Stimulated activated CD4-positive, alpha-beta T cell treated with anti-CD3 and anti-CD28 coated beads, Interleukin-2, amount 100 ng/mL, for 24 hours (primary cell): ENCODE measurements at places on chromosomes 3 and 15.

- no peak for DNase-seq
Observed at GRCh38 chr3:8857720-8858367, 88.4 kb upstream of the OXTR start.

GRCh38 chr15:77981281-77982126 lies 96.0 kb downstream of the TBC1D2B start:
- DNase-seq: no peak

DNA sequence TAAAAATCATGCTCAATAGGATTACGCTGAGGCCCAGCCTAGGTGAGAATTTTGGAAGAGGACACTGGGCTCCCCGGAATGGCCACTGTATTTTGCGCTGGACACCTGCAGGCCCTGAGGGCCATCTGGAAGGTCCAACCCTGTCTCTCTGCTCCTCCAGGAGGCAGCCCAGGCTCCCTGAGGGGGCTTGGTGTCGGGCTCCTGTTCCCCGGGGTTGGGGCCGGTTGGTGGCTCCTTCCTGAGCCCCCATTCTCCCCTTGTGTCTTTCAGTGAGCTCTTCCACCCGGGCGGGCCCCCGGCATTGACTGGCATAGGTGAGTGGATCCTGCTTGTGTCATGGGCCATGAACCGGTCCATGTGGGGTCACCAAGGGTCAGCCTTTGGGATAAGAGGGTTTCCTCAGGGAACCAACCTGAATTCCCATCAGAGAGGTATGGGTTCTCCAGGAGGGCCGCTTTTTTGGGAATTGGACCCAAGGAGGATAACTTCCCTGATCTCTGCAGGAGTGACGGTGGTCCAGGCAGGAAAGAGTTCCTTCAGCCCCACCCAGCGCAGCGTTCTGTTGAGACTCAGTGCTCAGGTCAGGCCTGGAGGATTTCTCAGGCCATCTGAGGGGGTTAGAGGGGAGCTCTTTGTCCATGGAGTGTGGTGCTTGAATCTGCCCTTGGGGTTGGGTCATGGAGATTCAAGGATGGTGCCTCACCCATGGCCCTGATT lies 187.8 kb downstream of the UBE3A start:
- DNase-seq: no peak

DNA sequence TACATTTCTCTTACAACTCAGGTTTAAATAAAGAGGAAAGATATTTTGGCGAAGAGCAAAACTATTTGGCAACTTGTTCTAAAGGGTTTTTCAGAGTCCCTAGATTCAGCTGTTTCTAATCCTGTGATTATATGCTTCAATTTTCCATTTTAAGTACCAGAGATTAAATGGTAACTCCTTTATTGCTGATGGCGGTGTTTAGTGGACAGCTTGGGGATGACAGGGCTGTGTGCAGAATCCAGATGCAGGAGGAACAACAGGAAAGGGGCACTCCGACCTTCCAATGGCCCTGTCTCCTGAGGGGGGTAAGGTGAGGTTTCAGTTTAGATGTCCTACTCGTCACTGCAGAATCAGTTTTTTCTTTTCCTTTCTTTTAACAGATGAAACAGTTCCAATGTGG lies 405.0 kb downstream of the PDCD6IP start:
- DNase-seq: no peak

- DNase-seq: no peak
Observed at GRCh38 chr3:33186524-33187367, 31.9 kb downstream of the SUSD5 start.

DNA sequence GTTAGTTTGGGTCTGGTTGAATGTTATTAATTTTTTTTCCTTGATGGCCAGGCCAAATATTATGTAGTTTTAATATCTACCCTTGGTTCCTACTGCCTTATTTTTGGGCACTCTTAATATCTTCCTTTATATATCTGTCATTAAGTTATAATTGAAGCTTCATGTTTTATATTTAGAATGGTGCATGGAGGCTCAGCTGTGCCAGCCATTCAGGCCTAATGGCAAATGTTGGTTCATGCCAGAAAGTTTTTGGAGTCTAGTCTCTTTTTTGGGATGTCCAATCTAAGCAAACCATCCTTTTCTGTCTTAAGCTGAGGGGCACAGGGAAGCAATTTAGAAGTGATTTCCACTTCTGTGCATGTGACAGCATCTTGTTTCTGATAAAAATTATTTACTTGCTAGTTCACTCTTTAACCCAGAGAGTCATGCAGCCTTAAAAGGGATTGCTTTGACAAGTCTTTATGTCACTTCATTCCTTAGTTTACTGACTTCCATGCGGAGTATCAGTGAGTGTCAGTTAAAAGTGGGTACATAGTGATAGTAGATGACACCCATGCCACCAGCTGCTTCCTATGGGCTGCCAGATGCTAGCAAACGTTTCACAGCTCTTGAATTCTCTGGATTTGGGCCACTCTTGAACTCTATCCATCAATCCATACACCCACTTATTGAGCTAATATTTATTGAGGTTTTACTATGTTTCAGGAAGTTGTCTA lies 33.0 kb downstream of the MITF start:
- DNase-seq: no peak
